ENCODE measurements at places on chromosomes 7 and 10.

DNA sequence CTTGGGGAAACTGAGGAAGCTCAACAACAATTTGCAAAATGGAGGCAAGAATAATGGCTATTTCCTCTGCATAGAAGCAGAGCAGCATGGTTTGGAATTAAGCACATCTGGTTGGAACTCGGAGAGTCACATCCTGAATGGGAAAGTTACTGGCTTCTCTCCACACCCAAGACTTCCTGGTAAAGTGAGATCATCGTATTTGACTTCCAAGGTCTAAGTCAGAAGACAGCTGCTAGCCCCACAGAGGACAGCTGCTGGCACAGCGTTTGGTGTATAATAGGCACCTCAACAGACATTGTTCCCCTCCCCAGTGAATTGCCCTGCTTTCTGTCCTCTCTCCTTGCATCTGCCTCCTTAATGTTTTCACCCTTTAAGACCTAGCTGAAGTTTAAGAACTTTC is 37.0 kb upstream of the NRF1 start:
- no peak for DNase-seq

DNA sequence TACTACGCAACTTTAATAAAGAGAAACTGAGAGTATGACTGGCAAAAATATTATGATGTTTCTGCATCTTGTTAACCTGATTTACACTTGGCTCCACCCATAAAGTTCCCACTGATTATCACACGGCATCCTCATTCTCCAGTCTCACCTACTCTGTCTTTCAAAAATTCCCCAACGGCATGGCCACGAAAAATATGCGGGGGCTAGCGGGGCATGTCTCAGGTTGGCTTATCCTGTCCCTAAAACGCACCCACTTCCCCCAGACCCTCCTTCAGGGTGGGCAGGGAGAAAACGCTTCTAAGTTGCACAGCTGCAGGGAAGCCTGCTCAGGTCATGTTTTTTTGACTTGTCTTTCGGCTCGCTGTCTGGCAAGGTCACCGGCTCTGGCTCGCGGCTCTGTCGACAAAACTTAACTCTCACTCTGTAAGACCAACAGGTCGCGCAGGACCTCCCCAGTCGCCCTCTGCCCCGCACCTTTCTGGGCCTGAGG is 3.8 kb downstream of the CDK6 start:
- no peak for DNase-seq

DNA sequence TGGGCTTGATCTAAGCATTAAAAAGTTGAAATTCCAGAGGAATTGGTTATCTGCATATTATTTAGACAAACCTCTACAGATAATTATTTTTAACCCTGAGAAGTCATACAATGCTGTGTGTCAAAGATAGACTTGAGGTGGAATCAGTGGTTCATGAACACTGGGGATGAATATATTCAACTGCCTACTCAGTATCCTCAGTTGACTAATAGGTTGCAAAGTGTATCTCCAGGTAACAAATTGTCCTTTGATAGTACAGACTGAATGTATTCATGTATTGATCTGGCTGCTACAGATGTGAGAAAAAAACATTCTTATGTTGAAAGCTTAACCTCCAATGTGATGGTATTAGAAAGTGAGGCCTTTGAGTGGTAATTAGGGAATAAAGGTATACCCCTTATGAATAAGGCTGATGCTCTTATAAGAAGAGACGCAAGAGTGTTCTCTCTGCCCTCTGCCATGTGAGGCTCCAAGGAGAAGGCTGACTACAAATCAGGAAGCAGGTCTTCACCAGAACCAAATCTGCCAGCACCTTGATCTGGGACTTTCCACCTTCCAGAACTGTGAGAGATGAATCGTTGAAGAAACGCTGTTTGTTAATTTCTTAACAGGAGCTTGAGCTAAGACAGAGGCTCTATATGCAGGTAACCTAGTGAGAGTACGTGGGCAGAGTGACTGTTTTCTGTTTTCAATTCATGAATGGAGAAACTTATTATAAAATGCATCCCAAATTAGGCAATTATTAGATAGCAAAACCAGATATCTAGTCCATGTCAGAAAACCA is 7.5 kb downstream of the MRPL32 start:
- no peak for DNase-seq

DNA sequence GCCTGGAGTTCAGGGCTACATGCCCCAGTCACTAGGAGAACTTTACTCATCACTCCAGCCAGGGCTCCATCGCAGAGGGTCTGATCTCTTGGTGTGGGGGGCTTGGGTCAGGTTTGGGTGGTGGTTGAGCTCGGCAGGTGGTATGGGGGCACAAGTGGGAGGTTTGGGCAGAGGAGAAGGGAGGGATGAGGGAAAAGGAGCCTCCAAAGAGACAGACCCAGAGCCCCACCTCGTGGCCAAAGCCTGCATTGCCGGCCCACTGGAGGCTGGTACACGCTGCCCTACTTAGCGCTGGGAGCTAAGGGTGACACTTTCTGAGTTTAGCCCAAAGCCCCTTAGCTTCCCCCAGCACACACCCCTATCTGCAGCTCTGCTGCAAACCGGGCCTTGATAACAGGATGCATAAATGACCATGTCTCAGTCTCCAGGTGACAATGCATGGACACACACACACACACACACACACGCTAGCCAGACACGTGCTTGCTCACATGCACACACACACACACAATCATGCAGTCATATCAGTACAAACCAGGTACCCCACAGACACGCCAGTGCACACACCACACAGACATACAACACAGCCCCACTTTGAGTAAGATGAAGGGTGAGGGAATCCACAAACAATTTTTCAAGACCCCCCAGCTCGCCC is 14.7 kb downstream of the LZTS2 start:
- DNase-seq, result peak; percentile 66

DNA sequence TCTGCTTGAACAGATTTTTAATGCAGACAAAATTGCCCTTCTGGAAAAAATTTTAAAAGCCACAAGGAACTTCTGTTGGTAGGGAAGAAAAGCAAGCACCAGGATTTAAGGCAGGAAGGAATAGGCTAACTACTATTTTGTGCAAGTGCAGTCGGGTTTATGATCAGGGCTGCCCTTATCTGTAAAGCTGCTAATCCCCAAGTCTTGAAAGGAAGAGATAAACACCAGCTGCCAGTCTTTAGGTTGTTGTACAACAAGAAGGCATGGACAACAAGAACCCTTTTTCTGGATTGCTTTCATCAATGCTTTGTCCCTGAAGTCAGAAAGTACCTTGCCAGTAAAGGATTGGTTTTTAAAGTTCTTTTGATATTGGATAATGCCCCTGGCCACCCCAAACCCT is 40.7 kb downstream of the RALA start:
- no peak for DNase-seq

DNA sequence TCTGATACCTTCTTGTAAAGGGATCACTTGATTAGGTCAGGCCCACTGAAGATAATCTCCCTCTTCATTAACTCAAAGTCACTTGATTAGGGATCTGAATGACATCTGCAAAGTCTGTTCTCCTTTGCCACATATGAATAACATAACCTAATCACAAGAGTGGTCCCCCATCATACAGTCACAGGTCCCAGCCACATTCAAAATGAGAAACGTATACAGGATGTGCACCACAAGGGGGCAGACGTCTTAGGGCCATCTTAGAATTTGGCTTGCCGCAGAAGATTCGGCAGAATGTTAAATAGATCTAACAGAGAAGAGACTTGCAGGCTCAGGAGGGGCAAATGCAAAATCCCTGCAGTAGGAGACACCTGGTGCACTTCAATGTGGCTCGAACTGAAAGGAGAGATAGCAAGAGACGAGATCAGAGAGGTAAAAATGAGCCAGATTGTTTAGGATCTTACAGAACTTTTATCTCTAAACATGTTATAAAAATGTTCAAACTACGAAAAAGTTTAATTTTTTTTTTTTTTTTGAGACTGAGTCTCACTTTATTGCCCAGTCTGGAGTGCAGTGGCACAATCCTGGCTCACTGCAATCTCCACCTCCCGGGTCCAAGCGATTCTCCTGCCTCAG is 10.4 kb upstream of the SMC3 start:
- peak; percentile 39 for DNase-seq

- DNase-seq, result no peak
Measured at GRCh38 chr10:88456730-88457129, 126.4 kb downstream of the RNLS start.

- DNase-seq, result no peak
Measured at GRCh38 chr7:143282124-143282523, 2.6 kb upstream of the TMEM139 start.

DNA sequence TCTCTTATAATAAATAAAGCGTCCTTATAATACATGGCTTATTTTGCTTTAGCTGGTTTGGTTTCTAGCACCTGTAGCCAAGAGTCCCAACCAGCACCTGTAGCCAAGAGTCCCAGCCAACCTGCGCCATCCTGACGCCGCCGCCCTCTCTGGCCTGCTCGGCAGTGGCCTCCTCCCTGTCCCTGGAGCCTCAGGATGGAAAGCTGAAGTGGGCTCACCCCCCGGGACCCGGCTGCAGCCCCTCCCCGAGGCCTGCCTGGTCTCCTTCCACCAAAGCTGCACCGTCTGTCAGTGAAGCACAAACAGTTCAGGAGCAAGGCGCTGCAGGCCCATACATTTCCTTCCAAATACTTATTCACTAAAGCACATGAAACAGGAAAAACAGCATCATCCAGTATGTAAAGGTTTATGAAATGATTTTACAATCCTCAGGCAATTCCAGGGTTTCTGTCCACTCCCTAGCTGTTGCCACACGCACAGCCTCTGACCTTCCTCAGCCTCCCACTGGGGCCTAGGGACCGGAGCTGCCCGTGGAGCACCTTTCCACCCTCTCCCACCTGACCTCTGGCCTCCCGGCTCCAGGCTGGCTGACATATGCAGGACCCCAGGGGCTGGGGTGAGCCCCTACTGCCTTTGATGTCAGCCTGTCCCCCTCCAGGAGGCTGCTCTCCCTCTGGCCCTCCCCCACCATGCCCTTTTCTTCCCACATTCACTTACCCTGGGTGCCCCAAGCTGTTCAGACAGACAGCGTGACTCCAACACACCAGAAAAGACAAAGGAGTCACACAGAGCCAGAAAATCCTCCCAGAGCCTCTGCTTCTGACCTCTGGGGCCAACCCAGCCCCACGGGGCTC is 149.6 kb upstream of the PPP2R2D start:
- DNase-seq, result no peak

DNA sequence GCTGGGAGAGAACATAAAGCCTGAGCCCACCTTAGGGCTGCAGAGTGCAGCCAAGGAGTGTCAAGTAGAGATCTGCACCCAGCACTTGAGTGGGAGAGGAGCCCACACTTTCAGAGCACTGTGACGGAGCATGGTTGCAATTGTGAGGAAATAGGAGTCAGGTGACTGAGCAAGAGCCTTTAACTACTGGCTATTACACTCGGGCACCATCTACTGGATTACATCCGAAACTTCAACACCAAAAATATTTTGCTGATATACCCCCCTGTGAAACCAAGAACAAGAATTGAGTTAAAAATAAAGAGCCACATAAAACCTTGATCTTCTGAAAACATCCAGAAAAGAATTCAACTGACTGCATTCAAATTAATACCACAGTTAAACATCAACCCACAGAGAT is 657.9 kb downstream of the NXPH1 start:
- DNase-seq, result no peak

DNA sequence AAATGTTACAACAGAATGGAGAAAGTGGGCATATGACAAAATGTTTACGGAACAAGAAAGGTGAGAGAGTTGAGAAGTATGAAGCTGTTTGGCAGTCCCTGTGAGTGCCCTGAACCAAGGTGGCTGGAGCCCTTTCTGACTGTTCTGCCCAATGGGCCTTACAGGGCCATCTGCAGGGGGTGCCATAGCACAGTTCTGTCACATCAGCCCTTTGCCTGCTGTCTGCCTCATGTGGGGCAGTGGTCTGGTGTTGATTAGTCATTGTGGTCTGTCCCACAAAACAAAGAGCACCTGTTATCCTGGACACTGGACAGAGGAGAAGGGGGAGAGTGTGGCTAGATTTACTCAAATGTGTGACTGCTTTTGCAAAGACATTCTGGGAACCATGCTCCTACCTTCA is 51.5 kb upstream of the OSBPL3 start:
- DNase-seq, result no peak

- DNase-seq, result no peak
Measured at GRCh38 chr10:61888744-61889143, 12.8 kb upstream of the ARID5B start.

DNA sequence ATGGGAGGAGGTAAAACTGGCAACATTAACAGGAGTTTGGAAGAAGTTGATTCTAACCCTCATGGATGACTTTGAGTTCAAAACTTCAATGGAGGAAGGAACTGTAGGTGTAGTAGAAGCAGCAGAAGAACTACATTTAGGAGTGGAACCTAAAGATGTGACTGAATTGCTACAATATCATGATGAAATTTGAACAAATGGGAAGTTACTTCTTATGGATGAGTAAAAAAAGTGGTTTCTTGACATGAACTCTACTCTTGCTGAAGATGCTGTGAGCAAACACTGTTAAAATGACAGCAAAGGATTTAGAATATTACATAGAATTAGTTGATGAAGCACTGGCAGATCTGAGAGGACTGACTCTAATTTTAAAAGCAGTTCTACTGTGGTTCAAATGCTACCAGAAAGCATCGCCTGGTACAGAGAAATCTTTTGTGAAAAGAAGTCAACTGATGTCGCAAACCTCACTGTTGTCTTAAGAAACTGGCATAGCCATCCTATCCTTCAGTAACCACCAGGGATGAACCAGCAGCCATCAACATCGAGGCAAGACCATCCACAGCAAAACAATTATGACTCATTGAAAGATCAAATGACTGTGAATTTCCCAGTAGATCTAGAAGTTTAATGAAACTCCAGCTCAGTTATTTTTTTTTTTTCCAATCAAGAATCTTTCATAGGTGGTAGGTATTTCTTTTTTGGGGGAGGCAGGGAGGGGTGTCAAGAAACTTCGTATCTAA is 20.8 kb downstream of the BRAF start:
- DNase-seq, result no peak

GRCh38 chr10:102791754-102792395 is 45.3 kb downstream of the CYP17A1 start:
- no peak for DNase-seq

GRCh38 chr7:28408105-28408959 is 4.0 kb upstream of the CREB5 start:
- DNase-seq, result no peak

GRCh38 chr10:112565434-112566053 is 118.5 kb downstream of the VTI1A start:
- no peak for DNase-seq

DNA sequence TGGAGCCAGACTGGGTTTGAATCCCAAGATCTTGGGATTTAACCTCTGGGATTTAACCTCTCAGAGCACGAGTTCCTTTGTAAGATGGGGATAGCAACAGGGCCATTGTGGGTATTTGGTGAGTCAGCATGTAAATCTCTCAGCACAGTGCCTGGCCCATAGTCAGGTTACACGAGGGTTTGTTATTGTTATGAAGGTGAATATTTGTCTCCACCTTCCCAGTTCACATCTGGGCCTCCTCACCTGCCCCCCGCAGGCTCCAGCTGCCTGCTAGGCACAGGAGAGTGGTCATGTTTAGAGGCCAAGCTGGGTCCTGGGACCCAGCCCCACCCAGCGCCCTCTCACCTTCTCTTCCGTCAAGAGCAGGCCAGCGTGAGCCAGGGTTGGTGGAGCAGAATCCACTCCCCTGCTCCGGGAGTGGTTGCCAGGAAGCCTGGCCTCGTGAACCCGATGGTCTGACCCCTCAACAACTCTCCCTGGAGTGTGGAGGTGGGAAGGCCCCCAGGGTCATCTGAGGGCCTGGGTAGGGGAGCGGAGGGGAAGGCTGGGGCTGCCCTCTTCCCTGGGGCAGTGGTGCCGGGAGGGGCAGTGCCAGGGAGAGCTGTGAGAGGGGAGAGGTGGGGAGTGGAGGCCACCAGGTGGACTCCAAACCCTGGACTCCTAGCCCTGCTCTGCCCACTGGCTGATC is 26.0 kb downstream of the FAM241B start:
- DNase-seq, result no peak

All from stimulated activated CD4-positive, alpha-beta T cell treated with anti-CD3 and anti-CD28 coated beads, TNF-alpha, amount 100 ng/mL, for 1 hour (primary cell).